Cardiac muscle cell (in vitro differentiated cells and primary cell): ENCODE measurements at places on chromosomes 4 and X. TPM values are rescaled to one million over a fixed set of nuclear protein-coding genes. Genes with fewer than 3 reads are reported as not detected.

- DNase-seq, result peak; percentile 41
- peaks cover 51% of the 10 kb centered on the region for H3K4me1 ChIP-seq
- H3K36me3 ChIP-seq, result no peaks in the 10 kb centered on the region
- H3K27ac ChIP-seq, result peak overlapping the region; percentile 83
- no peak overlapping the region for H3K4me3 ChIP-seq
- no peaks in the 10 kb centered on the region for H3K27me3 ChIP-seq
Observed at GRCh38 chr4:95537191-95537590, 11.6 kb downstream of the UNC5C start.

DNA sequence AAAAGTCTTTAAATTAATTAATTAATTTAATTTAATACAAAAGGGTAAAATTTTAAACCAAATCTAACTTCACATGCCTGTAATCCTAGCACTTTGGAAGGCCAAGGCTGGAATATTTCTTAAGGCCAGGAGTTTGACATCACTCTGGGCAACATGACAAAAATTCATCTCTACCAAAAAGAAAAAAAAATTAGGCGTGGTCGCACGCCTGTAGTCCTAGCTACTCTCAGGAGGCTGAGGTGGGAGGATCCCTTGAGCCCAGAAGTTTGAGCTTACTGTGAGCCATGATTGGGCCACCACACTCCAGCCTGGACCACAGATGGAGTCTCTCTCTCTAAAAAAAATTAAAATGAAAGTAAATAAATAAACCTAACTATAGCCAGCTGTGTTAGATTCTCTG, 39.2 kb upstream of the ANTXR2 start:
- no peaks in the 10 kb centered on the region for H3K36me3 ChIP-seq
- H3K4me1 ChIP-seq, result no peaks in the 10 kb centered on the region
- no peak for DNase-seq
- H3K27ac ChIP-seq, result no peak overlapping the region
- no peaks in the 10 kb centered on the region for H3K27me3 ChIP-seq

GRCh38 chr4:167238226-167238625, 3.9 kb upstream of the SPOCK3 start:
- DNase-seq, result no peak
- H3K36me3 ChIP-seq, result no peaks in the 10 kb centered on the region
- H3K27me3 ChIP-seq, result peaks cover 6% of the 10 kb centered on the region
- H3K27ac ChIP-seq, result no peak overlapping the region
- no peaks in the 10 kb centered on the region for H3K4me1 ChIP-seq
- H3K4me3 ChIP-seq, result no peak overlapping the region

UBE2A gene
- 98.2 and 106 TPM in 2 replicates for polyA plus RNA-seq

GRCh38 chrX:103396186-103396585, 19.8 kb downstream of the BEX3 start:
- H3K27me3 ChIP-seq, result peaks cover 9% of the 10 kb centered on the region
- no peaks in the 10 kb centered on the region for H3K4me1 ChIP-seq
- H3K27ac ChIP-seq, result no peak overlapping the region
- no peak overlapping the region for H3K4me3 ChIP-seq
- no peaks in the 10 kb centered on the region for H3K36me3 ChIP-seq
- no peak for DNase-seq

- H3K27me3 ChIP-seq, result peaks cover 74% of the 10 kb centered on the region
- H3K36me3 ChIP-seq, result no peaks in the 10 kb centered on the region
- peak overlapping the region; percentile 55 for H3K4me3 ChIP-seq
- peaks cover 7% of the 10 kb centered on the region for H3K4me1 ChIP-seq
- no peak for DNase-seq
- H3K27ac ChIP-seq, result no peak overlapping the region
Observed at GRCh38 chr4:150078579-150079080, 385 bp downstream of the DCLK2 start.

DNA sequence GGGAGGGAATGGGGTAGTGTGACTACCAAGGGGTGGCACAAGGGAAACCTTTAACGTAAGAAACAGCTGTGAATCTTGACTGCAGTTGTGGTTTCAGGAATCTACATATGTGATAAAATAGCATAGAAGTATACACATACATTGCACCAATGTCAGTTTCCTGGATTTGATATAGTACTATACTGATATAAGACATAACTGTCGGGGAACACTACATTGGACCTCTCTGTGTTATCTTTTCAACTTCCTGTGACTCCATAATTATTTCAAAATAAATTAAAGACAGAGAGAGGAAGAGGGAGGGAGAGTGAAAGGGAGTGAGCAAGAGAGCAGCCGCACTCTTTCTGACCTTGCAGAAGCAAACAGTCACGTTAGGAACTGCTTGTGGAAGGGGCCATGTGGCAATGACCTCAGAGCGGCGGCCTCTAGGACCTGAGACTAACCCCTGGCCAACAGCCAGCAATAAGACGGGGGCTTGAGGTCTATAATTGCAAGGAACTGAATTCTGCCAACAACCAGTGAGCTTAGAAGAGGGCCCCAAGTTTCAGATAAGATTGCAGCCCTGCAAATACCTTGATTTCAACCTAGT, 47.4 kb downstream of the NALF2 start:
- H3K27ac ChIP-seq, result no peak overlapping the region
- peak; percentile 54 for DNase-seq
- H3K4me3 ChIP-seq, result no peak overlapping the region
- no peaks in the 10 kb centered on the region for H3K36me3 ChIP-seq

- H3K4me1 ChIP-seq, result no peaks in the 10 kb centered on the region
- no peak overlapping the region for H3K4me3 ChIP-seq
Observed at GRCh38 chr4:55447831-55448230, 52.1 kb downstream of the TMEM165 start.

DNA sequence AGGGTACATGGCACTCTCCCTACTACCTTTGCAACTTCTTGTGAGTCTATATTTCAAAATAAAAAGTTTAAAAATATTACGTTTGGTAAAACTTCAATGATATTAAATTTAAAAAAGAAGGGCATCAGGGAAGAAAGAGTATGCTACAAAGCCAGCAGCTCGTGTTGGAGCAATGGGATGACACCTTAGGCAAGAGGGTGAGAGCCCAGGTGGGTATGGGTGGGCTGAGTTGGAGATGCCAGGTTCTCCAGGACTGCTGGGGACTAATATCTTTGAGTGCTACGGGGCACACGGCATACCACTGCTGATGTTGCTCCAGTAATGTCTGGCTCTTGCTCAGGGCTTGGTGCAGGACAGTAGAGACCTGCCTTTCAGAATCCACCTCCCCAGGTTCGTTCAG, 132.4 kb downstream of the EVC2 start:
- H3K36me3 ChIP-seq, result no peaks in the 10 kb centered on the region
- no peaks in the 10 kb centered on the region for H3K4me1 ChIP-seq
- H3K27ac ChIP-seq, result no peak overlapping the region
- H3K27me3 ChIP-seq, result no peaks in the 10 kb centered on the region
- no peak for DNase-seq

- H3K4me3 ChIP-seq, result no peak overlapping the region
- H3K36me3 ChIP-seq, result no peaks in the 10 kb centered on the region
- no peak for DNase-seq
- H3K27me3 ChIP-seq, result no peaks in the 10 kb centered on the region
- H3K27ac ChIP-seq, result no peak overlapping the region
- H3K4me1 ChIP-seq, result no peaks in the 10 kb centered on the region
Observed at GRCh38 chr4:110798687-110799086, 175.8 kb upstream of the PITX2 start.

DNA sequence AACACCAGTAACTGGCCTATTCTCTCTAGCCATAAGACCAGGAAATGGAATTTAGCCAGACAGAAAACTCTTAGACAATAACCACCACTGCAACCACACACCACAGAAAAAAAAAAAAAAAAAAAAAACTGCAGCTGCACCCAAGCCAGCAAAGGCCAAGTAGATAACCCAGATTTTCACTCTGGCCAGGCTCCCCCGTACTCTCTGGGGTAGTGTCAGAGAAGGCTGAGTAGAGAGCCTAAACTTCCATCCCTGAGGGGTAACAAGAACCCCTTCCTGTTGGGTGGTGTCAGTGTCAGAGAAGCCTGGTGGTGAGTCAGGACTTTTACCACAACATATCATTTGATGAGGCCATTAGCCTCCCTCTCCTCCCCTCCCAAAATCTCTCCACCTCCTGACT, 5.6 kb upstream of the DLG3 start:
- H3K4me3 ChIP-seq, result no peak overlapping the region
- peaks cover 5% of the 10 kb centered on the region for H3K4me1 ChIP-seq
- no peak for DNase-seq
- H3K27ac ChIP-seq, result no peak overlapping the region
- H3K27me3 ChIP-seq, result peaks cover 29% of the 10 kb centered on the region

- H3K4me3 ChIP-seq, result no peak overlapping the region
- DNase-seq, result no peak
- H3K27me3 ChIP-seq, result no peaks in the 10 kb centered on the region
- no peak overlapping the region for H3K27ac ChIP-seq
- H3K36me3 ChIP-seq, result no peaks in the 10 kb centered on the region
- H3K4me1 ChIP-seq, result no peaks in the 10 kb centered on the region
Observed at GRCh38 chr4:90174621-90175023, 47.4 kb downstream of the CCSER1 start.

DNA sequence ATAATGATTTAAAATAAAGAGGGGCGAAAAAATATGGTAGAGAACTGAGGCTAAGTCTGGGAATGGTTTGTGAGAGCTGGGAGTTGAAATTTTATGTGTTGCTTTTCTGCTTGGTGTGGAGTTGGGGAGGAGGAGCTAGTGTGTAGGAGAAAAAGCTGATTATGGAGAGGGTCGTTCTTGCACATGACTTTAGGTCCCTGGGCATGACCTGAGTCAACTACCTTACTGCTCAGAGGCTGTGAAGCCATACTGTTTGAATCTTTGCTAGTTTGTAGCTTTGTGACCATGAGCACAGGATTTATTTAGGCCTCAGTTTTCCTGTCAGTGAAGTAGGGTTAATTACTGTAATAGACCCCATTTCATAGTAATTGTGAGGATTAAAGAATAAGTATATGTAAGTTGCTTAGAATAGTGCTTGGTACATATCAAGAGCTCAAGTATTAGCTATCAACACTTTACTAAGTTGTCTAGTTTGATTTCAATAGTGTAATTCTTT, 78.6 kb downstream of the KDM6A start:
- H3K4me3 ChIP-seq, result peak overlapping the region; percentile 51
- no peaks in the 10 kb centered on the region for H3K36me3 ChIP-seq
- no peaks in the 10 kb centered on the region for H3K27me3 ChIP-seq
- DNase-seq, result peak; percentile 21
- peaks cover 12% of the 10 kb centered on the region for H3K4me1 ChIP-seq

DNA sequence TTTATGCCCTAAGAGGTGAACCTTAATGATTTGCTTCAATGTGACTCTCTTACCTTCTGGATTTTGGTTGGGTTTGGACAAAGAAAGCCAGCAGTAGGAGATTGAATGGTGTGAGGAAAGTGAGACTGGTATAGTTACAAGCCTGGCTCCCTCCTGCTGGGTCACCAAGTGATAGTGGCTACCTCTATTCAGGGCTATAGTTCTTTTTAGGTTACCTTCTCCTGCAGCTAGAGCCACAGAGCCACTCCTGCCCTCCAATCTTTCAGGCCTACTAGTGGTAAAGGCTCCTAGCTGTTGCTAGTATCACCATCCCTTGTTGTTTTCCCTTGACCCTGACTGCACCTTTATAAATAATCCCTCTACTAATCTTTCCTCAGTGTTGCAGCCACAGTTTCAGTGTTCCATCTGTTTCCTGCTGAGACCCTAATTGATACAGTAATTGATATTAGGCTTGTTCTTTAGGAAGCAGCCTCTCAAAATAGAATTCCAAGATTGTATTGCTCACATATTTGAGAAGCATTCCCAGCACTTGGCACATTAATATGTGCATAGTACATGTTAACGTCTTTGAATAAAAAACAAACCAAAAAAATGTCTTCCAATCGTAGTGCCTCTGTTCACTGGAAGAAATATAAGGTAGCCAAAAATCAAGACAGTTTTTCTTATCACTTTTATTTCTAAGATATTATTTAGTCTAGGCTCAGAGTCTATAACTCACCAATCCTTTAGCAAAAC, 82.3 kb downstream of the SRPX start:
- no peak overlapping the region for H3K4me3 ChIP-seq
- H3K27me3 ChIP-seq, result no peaks in the 10 kb centered on the region
- no peak for DNase-seq
- H3K4me1 ChIP-seq, result no peaks in the 10 kb centered on the region
- H3K36me3 ChIP-seq, result no peaks in the 10 kb centered on the region

DNA sequence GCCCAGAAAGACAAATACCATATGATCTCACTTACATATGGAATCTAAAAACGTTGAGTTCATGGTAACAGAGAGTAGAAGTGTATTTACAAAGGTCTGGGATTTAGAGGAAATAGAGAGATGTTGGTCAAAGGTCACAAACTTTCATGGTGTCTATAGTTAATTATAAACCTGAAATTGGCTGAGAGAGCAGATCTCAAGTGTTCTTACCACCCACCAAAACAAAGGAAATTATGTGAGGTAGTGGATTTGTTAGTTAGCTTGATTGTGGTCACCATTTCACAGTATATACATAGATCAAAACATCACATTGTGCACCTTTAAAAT, 186.8 kb downstream of the NWD2 start:
- no peak for DNase-seq
- no peaks in the 10 kb centered on the region for H3K36me3 ChIP-seq

BTC gene
- 0.79 TPM in 1 of 2 replicates, not detected in the other for polyA plus RNA-seq

GRCh38 chr4:125266901-125267604, 47.7 kb upstream of the FAT4 start:
- peak; percentile 11 for DNase-seq
- H3K4me3 ChIP-seq, result no peak overlapping the region
- H3K27ac ChIP-seq, result peak overlapping the region; percentile 15
- no peaks in the 10 kb centered on the region for H3K36me3 ChIP-seq
- H3K27me3 ChIP-seq, result no peaks in the 10 kb centered on the region

DNA sequence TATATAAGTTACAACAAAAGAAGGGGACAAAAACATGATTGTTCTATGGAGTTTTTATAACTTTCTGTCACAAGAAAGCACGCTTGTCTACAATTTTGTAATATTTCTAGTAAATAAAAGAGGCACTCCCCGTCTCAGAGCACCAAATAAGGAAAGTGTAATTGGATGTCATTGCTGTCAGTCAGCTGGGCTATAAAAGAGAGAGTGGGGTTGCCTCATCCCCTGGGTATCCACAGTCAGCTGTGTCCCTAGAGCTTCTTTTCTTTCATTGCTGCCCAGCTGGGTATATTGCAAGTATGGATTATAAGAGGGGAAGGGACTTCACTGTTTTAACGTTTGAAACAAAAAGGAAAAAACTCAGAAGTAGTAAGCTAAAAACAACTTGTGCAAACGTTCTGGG, 61.3 kb downstream of the NPNT start:
- H3K36me3 ChIP-seq, result no peaks in the 10 kb centered on the region
- no peaks in the 10 kb centered on the region for H3K4me1 ChIP-seq
- no peak overlapping the region for H3K4me3 ChIP-seq
- no peaks in the 10 kb centered on the region for H3K27me3 ChIP-seq
- DNase-seq, result no peak
- H3K27ac ChIP-seq, result no peak overlapping the region

GRCh38 chr4:116358633-116359222, 726.6 kb downstream of the TRAM1L1 start:
- no peaks in the 10 kb centered on the region for H3K27me3 ChIP-seq
- H3K27ac ChIP-seq, result no peak overlapping the region
- H3K4me3 ChIP-seq, result no peak overlapping the region
- H3K36me3 ChIP-seq, result no peaks in the 10 kb centered on the region
- H3K4me1 ChIP-seq, result no peaks in the 10 kb centered on the region

- peak; percentile 2 for DNase-seq
- no peaks in the 10 kb centered on the region for H3K36me3 ChIP-seq
- no peaks in the 10 kb centered on the region for H3K27me3 ChIP-seq
- H3K27ac ChIP-seq, result no peak overlapping the region
Observed at GRCh38 chrX:18415386-18415785, 10.0 kb upstream of the CDKL5 start.
